ENCODE measurements at places on chromosomes 13 and 19. TPM values are rescaled to one million over a fixed set of nuclear protein-coding genes. Genes with fewer than 3 reads are reported as not detected.

GRCh38 chr19:21221693-21222092 is 79.9 kb downstream of the ZNF431 start:
- no peak for DNase-seq

GRCh38 chr19:18385675-18386542 is at the start of gene GDF15:
TSS of gene GDF15 (plus strand) at chr19:18386158. CDS start at chr19:18386190, 32 bp downstream.
- DNase-seq = peak; percentile 47

DNA sequence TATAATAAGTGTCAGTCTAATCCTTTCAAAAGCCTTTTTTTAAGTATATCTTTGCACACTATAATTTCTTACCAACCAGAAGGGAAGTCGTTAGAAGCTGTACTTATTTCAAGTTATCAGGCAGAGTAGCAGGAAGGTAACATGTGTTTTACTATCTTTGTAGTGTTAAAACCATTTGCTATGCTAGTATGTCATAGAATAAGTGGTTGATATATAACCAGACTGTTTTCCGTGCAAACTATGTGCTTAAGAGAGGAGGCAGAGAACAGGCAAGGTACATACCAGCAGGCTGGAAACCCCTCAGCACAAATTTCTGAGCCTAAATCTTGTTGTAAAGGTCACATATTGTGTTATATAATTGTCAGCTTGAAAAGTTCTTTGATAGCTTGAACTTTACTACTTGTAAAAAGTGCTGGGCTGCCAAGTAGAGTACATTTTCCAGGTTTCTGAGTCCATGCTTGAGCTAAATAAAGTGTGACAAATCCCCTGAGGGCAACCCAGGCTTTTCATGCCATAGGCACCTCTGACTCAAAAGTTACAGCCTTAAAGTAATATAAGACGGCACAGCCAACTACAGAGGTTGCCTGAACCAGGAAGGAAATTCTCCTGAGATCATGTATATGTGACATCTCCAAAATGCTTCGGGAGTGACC is 1297.4 kb downstream of the PCDH9 start:
- DNase-seq = no peak

SMIM44 gene
- total RNA-seq = not detected

DNA sequence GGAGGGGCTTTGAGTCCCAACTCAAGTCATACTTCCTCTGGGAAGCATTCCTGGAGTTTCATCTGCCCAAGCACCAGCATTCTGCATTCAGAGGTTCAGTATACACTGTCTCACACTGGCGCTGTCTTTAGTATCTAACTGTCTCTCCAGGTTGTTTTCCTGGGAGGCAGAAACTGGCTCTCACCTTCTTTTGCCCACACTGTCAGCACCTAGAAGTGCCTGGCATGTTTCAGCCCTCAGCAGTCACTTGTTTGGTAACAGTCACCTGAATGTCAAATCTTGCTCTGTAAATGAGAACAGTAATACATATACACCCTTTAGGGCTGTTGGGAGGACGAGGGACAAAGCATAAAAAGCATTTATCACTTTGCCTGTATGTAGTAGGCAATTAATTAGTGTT is 339.6 kb downstream of the UQCRFS1 start:
- DNase-seq = no peak

DNA sequence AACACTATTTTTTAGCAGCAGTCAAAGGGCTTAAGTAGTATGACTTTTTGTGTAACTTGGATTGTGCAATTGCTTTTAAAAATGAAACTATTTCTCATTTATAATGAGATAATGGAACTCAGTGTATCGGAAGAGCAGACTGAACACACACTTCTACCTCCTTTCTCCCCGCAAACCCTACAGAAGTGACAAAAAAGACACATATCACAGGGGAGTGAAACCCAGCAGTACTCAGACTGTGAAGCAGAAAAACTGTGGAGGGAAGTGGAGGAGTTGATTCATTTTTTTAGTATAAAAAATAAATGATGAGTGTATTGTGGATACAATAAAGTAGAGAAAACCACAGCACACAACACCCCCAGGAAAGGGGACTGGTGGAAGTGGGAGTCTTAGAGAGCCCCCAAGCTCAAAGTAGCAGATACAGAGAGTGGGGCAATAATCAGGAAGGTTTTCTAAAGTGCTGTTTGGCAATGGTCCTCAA is 9.7 kb downstream of the LPAR6 start:
- DNase-seq = no peak

GRCh38 chr13:67549331-67549730 is 319.2 kb upstream of the PCDH9 start:
- no peak for DNase-seq

ANGPTL8 gene
- not detected for total RNA-seq

GRCh38 chr19:38812841-38813320 is at the start of gene LGALS4:
TSS of gene LGALS4 (minus strand) at chr19:38812945. CDS start at chr19:38812886, 59 bp downstream.
- DNase-seq = no peak

DNA sequence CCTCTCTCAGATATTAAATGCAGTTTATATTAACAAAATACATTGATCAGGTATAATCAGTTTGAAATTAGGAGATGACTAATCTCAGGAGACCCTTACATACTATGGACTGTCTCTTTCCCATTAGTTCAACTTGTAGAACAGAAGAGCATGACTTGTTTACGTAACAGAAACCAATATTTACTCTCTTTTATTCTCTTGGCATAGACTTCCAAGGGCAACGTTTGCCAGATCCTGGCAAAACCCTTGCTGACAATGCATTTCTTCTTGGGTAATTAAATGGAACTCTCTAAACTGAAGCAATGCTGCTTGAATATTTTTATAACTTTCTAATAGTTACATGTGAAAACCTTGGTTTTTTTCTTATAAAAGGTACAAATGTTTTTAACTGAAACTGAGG is 68.3 kb upstream of the MYO16 start:
- no peak for DNase-seq

GRK1 gene
- total RNA-seq = 0.77 TPM

DNA sequence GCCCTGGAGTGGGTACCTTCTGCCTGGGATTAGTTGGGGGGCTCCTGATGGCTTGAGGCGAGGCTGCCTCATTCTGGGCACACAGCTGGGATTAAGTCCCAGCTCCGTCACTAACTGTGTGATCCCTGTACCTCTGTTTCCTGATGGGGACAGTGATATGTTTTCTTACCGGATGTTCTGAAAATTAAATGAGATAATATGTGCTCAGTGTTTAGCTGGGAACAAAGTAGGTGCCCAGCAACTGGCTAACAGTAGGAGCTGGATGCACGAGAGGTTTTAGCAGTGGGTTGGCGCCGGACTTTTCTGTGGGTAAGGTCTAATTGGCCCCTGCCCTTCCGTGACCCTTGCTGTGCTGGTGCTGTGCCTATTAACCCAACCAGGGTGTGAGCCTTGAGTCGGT is 203.4 kb downstream of the URI1 start:
- no peak for DNase-seq

DNA sequence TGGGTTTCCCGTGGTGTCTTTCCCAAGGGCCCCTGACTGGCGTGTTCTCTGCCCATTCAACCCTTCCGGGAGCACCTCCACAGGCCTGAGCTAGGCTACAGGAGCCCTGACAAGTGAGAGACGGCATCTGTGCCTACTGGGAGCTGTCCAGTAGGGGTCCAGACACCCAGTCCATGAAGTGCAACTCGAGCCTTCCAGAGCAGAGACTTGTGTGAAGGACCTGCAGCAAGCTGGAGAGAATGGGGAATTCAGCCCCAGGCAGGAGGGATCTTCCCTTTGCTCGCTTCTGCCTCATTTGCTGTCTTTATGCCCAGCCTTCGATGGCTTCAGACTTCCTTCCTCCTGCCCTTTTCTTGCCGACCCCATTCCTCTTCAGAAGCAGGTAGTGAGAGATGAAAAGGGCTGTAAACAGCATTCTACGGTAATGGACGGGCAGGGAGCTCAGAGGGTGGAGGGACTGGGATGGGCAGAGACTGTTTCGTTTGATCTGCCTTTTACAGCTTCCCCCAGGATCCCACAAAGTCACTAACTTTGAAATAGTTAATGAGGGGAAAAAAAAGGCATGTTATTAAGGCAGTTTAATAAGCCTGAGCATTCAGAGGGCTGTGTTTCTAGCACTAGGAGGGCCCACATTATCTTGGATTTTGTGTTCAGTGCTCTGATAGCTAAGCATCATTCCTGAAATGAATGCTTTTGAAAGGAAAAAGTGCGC is 327.6 kb downstream of the FGF9 start:
- no peak for DNase-seq

- DNase-seq = no peak
Observed at GRCh38 chr13:32932376-32932775, 83.8 kb upstream of the KL start.
